ENCODE measurements at places on chromosomes 2 and 18.

DNA sequence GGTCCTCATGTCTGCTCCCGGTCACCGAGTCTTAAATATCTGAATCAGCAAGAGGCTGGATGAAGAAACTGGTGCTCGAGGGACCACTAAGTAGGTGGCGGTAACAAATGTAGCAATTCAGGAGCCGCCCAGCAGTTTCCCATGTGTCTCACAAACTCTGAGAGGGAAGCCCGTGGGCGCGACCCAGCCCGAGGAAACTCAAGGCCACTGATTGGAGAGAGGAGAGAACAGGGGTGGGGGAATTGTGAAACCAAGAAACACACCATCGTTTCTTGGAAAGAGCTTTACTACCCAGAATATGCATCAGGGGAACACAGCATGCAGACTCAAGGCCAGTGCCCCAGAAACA is 10.8 kb downstream of the MLPH start:
- DNase-seq: no peak

DNA sequence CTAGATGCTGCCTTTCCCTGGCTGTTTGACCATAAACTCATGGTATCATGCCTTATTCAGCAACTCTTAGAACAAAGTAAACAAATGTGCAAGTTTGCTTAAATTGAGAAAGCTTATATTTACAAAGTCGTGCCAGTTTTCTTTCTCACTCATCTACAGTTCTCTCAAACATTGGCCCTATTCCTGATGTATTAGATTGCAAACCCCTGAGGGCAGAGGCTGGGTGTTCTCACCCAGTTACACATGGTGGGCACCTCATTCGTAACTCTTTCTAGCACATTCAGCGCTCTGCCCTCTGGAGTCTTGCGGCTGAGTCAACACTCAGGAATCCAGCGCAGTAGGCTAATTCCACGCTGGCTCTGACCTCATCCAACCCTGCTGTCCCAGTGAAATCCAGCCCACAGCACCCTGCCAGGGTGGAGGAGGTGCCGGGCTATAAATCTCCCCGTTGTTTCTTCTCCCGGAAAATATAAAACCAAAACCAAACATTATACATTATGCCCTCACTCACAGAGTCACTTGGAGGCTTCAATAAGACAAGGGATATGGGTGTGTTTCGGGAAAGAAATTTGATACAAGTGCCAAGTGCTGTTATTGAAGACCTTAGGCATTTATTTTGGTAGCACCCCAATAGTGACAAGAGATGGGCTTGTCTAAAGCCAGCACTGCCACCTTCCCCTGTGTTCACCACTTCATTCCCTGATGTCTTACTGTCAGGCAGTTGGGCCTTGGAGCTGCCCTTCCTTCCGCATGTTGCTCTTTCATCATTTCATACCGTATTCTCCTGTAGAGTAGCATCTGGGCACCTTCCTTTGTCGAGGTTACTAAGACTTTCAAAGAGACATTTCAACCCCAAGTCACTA is 287.4 kb downstream of the PRKCE start:
- no peak for DNase-seq

- DNase-seq: no peak
Observed at GRCh38 chr2:33069894-33070651, 123.3 kb downstream of the LTBP1 start.

- DNase-seq: no peak
Observed at GRCh38 chr2:195343540-195343939, 313.5 kb upstream of the SLC39A10 start.

GRCh38 chr2:108436976-108437375 is 12.0 kb upstream of the GCC2 start:
- DNase-seq: no peak

GRCh38 chr2:160730296-160730995 is 236.8 kb upstream of the RBMS1 start:
- no peak for DNase-seq

- DNase-seq: no peak
Observed at GRCh38 chr2:65281627-65282351, 54.2 kb downstream of the ACTR2 start.

DNA sequence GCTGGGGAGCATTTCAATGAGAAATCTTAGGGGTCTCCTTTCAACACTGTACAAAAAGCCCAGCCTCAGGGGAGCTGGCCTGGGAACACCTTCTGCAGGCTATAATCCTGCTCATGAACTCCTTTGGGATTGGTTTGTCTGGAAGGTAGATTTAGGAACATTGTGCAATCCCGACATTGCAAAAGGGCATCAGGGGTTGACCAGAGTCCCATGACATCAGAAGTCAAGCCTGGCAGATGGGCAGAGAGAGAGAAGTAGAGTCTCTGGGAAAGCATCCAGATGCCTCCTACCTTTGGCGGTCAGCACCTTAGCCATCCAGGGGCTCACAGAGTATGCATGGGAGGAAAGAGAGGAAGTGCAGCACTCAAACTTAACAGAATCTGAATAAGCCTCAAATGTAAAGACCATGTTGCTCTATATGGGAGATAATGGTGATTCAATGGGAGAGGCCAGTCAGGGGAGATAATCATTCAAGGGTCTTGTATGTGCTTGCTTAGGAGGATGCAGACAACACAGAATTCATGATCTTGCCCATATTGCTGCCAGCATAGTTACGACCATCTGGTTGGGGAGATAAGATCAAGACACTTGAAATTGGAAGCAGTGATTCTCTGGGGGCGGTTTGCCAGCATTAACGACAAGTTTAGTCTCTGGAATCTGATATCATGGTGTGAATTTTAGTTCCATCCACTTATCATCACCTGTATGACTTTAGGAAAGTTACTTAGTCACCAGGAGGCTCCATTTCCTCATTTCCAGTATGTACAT is 58.3 kb upstream of the UPP2 start:
- DNase-seq: no peak

GRCh38 chr2:164824872-164825271 is 16.8 kb downstream of the COBLL1 start:
- no peak for DNase-seq

DNA sequence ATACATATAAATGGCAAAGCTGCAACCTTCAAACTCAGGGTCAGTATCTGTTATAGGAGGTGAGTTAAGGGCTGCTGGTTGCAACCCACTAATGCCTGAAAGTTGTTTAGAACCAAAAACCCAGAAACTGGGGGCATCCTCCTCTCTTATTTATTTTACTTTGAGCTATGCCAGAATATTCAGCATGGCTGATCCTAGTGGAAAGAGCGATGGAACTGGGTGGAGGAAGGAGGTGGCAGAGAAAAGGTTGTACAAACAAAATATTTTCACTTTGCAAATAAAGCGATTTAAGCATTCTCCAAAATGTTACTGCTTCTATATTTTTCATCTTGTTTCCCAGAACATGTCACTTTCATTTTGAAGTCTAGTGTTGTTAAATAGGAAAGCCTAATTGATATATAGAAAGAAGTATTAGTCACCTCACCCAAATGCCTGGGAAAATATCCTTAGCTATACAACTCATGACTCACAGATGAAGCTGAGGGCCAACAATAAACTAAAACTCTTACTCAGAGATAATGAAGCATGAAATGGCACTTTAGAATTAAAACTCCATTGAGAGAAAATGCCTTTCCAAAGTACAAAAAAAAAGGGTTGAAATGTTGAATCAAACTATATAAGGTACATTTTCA is 251.4 kb upstream of the UBE2E3 start:
- no peak for DNase-seq

- DNase-seq: no peak
Observed at GRCh38 chr2:213932-214693, 49.7 kb downstream of the SH3YL1 start.

DNA sequence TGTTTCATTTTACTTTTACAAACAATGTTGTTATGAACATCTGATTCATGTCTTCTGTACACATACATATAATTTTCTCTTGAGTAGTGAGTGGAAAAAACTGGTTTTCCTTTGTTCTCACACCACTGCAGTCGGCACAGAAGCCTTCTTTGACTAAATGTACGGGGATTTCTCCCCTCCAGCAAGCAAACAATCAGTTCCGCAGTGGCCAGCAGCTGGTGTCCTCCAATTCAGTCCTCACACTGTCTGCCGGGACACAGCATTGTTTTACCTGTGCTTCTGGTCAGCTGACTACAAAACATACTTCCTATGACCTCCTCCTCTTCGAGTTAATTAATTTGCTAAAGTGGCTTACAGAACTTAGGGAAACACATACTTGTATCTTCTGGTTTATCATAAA is 202.8 kb downstream of the WDR7 start:
- no peak for DNase-seq

DNA sequence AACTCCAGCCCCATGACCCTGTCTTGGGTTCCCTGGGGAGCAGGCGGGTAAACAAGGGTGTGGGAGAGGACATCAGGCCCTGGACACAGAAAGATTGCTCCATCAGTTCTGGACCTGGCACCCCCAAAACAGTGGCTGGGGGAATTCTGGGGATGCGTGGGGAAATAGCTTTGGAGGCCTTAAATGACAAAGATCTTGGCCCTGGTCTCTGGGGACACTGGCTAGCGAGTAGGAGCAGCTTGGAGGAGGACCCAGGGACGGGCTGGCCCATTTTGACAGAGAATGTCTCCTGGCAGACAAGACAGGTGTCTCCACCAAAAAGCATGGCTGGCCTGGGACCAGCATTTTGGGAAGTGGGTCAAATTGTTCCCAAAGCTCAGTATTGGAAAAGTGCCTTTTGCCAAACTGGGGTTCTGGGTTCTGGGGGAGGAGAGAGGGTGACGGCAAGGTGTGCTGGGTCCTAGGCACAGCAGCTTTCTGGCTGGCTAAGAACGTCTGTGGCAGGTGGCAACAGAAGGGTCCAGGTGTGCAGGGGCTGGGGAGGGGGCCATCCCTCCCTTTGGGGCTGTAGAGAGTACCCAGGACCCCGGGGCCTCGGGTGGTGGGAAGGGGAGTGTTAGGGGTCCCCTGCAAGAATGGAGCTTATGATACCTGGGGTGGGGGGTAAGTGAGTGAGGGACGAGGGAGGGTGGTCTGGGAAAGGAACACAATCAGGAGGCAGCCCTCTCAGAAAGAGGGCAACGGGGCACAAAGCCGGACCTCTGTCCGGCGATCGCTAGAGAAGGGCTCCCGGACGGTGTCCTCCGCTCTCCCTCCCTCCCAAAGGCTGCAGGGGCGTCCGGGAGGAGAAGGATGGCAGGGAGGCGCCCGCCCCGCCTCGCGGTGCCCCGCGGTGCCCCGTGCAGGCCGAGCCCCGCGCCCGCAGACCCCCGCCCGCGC is 556 bp downstream of the CYRIA start:
- DNase-seq: no peak

DNA sequence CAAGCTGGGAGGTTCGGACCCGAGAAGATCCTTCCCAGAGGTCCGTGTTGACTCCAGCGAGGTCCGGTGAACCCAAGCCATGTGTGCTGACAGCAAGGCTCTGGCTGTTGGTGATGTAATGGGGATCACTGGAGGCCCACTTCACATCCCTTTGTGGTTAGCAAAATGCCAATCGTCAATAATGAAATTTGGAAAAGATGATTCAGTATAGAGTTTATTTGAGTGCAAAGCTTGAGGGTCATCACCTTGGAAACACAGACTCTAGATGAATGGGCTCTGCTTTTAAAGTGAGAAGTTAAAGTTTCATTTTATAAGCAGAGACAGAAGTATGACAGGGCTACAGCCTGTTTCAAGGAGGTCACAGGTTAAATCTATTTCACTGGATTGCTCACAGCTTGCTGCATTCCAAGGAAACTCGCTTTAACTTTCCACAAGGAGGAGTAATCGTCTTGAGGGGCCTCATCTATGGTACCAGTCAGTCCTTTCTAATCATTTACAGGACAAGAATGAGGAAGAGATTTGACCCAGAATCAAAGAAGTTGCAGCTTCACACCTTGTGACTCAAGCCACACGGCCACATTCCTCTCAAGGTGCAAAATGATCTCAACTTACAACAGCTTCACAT is 140.5 kb downstream of the TPO start:
- DNase-seq: no peak

DNA sequence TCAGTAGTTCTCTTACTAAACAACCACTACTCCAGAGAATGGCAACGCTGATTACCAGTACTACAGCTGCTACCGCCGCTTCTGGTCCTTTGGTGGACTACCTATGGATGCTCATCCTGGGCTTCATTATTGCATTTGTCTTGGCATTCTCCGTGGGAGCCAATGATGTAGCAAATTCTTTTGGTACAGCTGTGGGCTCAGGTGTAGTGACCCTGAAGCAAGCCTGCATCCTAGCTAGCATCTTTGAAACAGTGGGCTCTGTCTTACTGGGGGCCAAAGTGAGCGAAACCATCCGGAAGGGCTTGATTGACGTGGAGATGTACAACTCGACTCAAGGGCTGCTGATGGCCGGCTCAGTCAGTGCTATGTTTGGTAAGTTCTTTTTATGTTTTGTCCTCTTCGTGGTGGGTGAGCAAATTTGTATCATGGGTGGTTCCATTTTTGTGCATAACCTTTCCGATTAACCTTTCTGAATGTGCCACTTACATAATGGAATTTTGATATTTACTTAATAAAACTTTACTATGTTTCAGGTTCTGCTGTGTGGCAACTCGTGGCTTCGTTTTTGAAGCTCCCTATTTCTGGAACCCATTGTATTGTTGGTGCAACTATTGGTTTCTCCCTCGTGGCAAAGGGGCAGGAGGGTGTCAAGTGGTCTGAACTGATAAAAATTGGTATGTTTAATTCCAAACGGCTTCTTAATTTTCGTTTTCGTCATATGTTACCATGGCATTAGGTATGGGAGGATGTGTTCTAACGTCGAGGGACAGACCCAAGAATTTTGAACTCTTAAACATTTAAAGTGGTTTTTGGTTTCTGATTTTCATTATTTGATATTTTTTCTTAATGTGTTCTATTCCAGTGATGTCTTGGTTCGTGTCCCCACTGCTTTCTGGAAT is 1.3 kb downstream of the SLC20A1 start:
- DNase-seq: no peak

GRCh38 chr2:217958884-217959225 is 43.9 kb downstream of the TNS1 start:
- DNase-seq: no peak

DNA sequence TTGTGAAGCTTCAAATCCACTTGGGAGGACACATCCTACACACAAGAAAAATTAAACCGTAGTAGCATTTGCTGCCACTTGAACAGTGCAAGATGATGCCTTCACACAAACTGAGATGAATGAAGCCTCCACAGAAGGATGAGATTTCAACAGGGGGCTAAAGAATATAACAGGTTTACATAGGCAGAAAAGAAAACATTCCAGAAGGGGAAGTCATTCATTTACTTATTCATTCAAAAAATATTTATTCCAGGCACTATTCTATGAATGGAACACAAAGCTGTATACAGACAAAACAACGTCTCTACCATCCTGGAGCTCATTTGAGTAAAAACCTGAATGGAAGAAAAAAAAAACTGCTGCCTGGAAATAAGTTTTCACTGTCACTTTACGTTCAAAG is 170.5 kb downstream of the CDH20 start:
- no peak for DNase-seq

GRCh38 chr2:172147944-172148650 is 45.4 kb upstream of the DLX2 start:
- DNase-seq: no peak
